ENCODE measurements at places on chromosomes 12 and 14.

- no peak for DNase-seq
Measured at GRCh38 chr14:94906577-94906976, 136.7 kb upstream of the GSC start.

GRCh38 chr12:59787610-59788009 lies 191.8 kb downstream of the SLC16A7 start:
- no peak for DNase-seq

GRCh38 chr12:53961025-53961761 lies 6.5 kb downstream of the HOXC12 start:
- no peak for DNase-seq

- DNase-seq = no peak
Measured at GRCh38 chr12:59068436-59068835, 148.1 kb upstream of the LRIG3 start.
